ENCODE measurements at places on chromosomes 6 and 20. TPM values are rescaled to one million over a fixed set of nuclear protein-coding genes. Genes with fewer than 3 reads are reported as not detected.

- no peak for DNase-seq
These were observed 15.0 kb upstream of the MAP1LC3A start for GRCh38 chr20:34543463-34544056.

DNA sequence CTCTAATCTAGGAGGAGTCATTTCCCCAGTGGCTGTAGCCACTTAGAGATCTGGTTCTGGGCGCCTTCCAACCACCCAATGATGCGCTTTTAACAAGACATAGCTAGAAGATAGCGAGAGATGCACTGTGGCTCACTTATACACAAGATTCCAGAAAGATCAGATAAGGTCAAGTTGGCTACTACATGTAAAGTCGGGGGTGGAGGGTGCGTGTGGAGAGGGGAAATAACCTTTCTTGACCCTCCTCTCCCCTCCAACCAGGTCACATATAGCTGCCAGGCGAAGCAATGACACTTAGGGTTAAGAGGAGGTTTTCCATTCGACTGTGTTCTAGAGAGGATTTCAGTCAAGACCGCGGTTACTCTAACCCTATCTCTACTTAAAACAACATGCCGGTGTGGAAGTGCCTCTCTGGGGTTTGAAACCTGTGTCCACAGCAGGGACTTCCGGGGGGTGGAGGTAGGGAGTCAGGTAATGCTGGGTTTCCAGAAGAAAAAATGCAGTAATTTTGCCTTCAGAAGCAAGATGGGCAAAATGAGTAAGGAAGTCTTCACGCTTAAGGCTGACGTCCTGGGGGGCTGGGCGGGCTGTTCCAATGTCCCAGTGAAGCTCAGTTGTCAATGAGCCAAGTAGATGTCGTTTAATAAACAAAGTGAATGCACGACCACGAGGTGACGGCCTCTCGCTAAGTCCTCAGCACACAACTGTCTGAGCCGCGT lies 1.8 kb upstream of the SIM1 start:
- DNase-seq = no peak

- DNase-seq = no peak
These were observed 249.3 kb upstream of the MAN1A1 start for GRCh38 chr6:119598883-119599282.

DNA sequence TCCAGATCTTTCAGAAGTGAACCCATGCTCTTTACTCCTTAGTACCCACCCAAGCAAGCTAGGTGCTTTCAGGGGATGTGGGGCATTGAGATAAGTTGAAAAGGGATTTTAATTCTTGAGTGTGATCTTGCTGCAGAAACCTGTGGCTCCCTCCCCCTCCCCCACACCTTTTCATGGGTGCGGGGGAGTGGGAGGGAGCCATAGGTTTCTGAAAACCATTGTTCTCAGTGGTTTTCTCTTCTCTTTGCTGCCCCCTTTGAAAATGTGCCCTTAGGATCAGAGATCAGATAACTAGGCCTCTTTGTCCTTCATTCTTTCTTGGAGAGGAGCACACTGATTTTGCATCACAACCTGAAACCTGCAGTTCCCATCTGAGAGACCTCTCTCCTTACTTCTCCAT lies 2.4 kb downstream of the PCSK2 start:
- DNase-seq = no peak

GRCh38 chr6:116382587-116382986 lies 11.8 kb downstream of the DSE start:
- DNase-seq = no peak

Gene LHFPL5
- total RNA-seq = not detected

DNA sequence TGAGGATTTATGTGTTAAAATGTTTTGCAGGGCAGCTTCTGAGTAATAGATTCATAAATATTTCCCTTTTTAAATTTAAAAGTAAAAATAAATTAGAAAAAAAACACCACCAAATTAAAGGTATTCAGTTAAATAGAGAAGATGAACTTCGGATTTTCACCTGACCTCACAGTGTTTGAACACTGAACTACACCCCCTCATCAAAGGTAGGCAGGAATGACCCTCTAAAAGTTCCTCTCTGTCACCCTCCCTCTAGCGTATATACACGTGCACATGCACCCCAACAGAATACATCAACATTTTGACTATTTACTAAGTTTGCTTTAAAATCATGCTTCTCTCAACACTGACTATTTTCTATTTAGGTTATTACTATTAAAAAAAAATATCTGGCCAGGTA lies 528.3 kb downstream of the QKI start:
- no peak for DNase-seq

DNA sequence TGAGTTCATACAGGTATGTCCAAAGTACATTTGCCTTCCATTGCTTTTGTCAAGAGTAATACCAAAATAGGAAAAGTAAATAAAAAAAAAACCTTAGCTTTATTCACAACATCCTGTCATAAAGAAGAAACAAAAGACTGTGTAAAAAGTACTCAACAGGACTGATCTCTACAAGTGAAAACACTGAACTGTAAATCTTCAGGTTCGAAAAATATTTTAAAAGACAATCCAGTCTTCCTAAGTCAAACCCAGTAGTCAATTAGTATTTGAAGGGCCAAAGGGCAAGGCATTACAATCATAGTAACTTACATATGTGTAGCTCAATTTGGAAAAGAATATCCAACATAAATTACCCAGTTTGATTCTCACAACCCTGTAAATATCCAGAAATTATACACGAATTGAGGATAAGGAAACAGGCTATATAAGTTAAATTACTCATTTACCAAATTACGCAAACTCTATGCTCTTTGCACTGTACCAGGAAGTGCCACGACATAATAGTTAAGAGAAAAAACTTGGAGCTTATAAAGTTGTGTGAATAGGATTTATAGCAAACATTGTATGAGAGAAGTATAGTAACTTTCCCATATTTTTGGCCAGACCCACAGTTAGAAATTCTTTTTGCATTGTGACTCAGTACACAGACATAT lies 21.2 kb downstream of the PTPRK start:
- no peak for DNase-seq

DNA sequence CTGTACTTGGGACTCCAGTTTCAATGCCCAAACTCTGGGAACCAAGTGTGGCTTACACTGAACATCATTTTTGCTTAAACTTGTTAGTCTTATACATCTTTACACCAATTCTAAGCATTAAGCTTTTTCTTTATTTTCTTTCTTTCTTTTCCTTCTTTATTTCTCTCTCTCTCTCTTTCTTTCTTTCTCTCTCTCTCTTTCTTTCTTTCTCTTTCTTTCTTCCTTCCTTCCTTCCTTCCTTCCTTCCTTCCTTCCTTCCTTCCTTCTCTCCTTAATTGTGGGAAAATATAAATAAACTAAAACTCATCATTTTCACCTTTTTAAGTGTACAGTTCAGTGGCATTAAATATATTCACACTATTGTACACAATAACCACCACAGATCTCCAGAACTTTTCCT lies 31.6 kb upstream of the HLA-DQA2 start:
- no peak for DNase-seq

- DNase-seq = no peak
These were observed 545.9 kb upstream of the FLRT3 start for GRCh38 chr20:14883324-14883723.

DNA sequence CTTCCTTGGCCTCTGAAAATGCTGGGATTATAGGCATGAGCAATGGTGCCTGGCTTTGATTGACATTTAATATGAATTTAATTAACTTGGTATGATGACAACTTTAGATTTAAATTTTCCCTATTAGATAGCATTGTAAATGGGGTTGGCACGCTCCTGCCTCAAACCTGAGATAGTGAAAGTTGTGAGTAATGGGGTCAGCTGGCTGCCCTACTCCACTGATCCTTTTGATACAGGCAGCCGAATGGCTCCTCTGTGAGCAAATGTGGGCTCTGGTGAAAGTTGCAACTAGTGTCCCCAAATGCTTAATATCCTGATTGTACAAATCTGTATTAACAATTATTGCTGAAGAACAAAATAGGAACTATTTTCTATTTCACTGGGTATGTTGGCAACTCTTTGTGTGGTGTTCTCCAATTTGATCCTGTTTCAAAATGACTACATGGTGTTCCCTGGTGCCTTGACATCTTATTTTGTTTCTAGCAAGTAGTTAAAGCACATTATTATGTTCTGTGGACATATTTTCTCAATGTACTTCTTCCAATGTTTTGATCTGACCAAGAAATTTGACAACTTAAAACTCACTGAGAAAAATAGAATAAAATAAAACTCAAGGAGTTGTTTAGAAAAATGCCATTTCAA lies 97.4 kb downstream of the COL12A1 start:
- DNase-seq = no peak

Gene CST4
- not detected for total RNA-seq
